Posterior vena cava (tissue), 2 donors: ENCODE measurements at places on chromosomes 16 and 17. TPM values are rescaled to one million over a fixed set of nuclear protein-coding genes. Genes with fewer than 3 reads are reported as not detected.

DNA sequence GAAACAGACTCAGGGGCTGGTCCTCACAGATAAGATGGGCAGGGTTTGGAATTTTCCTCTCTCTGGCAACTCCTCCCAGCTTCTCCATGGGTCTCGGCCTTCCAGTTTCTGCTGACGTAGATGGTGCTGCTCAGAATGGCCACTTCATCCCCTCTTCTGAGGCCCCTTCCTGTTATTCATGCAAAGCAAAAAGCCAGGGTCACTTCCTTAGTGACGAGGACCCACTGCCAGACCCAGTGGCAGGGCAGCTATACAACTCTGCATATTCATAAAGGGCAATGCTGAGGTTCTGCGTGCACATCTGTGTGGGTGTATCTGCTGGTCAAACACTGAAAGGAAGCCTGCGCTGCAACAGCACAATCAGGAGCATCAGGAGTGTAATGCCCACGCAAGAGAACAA lies 108.8 kb downstream of the WSCD1 start:
- no peak for DNase-seq

DNA sequence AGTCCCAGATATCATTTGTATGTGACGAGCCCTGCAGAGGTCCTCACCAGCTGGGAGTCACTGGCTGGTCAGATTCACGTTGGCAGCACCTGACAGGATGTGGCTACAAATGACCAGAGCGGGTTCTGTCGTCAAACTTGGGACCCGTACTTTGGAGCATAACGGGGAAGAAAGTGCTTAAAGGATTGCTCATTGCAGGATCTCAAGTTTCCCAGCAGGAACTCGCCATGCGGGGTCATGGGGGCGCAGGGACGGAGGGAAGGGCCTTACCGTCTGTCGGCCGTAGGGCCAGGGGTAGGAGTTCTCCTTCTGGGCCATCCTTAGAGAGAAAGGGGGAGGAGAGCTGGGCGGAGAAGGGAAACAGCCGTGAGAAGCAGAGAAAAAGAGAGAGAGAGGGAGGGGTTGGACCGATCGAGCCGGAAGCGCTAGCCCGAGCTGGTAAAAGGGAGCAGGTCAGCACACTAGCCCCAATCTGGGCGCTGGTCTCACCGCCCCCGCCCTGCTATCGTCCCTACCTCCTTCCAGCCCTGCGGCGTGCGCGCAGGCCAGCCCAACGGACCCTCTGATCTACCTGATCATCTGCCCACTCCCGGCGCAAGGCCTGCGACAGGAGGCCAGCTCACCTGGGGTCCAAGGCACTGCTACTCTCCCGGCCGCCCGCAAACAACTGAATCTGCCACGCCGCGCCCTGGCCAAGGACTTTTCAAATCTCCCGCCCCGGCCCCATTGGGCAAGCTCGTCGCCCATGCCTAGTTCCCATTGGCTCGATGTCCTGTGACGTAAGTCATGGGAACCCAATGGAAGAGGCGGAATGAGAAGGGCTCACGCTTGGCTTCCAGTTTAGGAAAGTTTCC lies at the start of gene AURKB:
AURKB (minus strand) TSS at position 669 of the 854 bp plus-strand sequence; CDS start at position 318, 351 bp downstream.
- DNase-seq, result peak; percentile 97

Gene NR1D1
- 20.2 TPM for total RNA-seq

Gene WSCD1
- 4.2 TPM for total RNA-seq

Gene HASPIN
- not detected for total RNA-seq

DNA sequence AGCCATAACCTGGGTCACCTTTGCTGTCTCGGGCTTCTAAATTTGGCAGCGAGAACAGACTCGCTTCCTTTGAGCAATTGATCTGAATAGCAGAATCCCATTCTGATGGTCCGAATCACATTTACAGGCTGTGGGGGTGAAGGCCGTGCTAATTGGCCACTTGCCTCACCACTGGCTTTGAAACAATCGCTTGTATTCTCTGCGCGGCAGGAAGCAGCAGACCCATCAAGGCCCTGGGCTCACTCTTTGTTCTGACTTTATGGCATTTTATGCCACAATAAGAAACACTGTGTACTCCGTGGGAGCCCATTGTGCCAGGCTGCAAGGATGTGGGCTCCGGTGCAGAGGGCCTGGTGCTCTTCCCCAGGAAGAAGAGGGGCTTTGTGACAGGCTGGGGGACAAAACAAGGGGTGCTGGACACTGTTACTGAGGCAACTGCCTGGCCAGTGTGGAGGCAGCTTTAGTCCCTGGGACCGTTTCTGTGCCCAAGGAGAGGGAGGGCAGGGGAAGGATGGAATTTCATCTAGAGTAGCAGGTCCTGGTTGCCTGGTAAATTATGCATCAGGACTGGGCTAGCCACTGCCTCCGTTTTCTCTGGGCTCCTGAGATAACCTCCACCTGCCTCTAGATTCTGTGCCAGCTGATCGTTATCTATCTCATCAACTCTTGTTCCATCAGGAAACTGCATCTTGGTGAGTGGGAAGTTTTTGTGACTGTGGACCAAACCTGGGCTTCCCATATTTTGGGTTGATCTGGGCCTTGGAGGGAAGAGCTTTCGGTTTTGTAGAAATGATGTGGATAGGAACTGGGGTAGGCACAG lies 78.5 kb downstream of the MRC2 start:
- DNase-seq, result peak; percentile 59

DNA sequence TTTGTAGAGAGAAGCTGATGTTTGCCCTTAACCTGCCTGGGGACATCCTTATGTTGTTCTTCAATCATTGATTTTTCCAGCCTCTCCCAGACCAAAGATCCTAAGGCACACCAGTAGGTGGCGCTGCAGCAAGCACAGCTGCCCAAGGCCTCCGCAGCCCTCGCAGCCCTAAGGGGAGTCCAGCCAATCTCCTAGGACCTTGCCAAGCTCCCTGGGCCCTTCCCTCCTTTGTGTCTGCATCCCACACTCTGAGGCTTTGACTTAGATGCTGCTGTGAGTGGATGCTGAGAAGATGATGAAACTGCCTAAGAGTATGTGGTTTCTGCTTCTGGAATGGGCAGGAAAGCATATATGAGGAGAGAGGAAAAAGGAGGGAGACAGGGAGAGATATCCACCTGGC lies 47.1 kb downstream of the SPACA3 start:
- DNase-seq, result no peak
